ENCODE measurements at places on chromosomes 5 and 9.
A peak's percentile ranks its signal among the peaks of the same experiment; 100 is the strongest.

- DNase-seq, result peak; percentile 38
Measured at GRCh38 chr9:113381909-113382411, 5.2 kb upstream of the HDHD3 start.

DNA sequence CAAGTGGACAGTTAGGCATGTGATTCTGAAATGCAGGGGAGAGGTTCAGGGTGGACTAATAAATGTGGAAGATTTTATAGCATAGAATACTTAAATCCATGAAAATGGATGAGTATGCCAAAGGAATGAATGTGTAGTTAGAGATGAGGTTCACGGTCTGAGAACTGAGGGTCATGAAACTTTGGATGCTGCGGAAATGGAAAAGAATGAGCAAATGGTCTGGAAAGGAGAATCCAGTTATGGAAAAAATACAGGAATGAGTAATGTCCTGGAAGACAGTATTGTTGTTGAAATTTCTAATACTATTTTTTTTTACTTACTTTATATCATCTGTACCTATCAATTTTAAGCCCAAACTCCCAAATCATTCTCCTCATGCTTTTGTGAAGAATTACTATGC, 2369.4 kb downstream of the MAT2B start:
- DNase-seq, result no peak

DNA sequence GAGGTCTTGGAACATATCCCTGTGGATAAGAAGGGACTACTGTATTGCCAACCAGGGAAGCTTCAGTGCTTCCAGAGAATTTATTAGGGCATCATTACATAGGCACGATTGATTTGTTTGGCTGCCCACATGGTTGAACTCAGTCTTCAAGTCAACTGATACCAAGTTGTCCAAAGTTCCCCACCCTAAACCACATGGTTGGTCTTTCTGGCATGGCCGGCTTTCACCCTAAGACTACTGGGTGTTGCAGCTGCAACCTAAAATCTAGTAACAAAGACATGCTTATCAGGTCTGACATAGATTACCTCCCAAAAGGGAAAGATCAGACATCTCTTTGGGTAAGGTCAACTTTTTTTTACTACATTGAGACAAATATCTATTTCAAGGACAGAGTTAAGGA, 37.0 kb downstream of the FAF2 start:
- DNase-seq, result no peak

- DNase-seq, result peak; percentile 91
Measured at GRCh38 chr5:150081541-150082283, 4.6 kb downstream of the CSF1R start.

DNA sequence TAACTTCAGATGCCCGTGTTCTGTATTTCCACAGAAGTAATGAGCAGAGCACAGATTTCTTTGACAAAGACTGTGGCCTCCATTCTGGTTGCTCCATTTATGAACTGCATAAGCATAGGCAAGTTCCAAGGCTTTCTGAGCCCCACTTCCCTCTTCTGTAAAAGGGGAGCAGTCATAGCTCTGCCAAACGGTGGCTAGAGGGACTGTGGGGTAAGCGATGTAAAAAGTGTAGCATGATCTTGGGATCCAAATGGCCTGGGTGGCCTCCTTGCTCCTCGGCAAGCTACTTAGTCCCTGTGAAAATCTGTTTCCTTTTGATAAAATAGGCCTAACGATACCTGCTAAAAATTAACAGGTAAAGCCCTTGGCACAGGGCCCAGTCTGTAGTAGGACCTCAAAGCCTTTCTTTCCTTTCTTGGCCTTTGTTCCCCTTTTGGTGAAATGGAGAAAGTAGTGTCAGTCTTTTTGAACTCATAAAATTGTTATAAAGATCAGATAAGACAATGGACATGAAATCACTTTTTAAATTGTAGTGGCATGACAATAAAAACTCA, 646.6 kb downstream of the ACTL7B start:
- DNase-seq, result no peak

DNA sequence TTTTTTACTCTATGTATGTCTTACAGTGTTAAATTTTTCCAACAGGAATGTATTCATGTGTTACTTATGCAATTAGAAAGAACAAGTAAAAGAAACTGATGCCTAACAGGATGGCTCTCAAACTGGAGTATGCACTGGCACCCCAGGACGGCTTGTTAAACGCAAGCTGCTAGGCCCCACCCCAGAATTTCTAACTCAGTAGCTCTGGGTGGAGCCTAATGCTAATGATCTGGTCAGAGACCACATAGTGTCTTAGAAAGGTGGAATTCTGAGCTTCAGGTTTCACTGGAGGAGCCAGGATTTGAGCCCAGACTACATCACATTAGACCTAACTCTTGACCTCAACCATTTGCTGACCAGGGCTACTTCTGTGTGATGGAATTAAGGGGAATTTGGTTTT, 34.4 kb downstream of the SHC3 start:
- DNase-seq, result no peak

DNA sequence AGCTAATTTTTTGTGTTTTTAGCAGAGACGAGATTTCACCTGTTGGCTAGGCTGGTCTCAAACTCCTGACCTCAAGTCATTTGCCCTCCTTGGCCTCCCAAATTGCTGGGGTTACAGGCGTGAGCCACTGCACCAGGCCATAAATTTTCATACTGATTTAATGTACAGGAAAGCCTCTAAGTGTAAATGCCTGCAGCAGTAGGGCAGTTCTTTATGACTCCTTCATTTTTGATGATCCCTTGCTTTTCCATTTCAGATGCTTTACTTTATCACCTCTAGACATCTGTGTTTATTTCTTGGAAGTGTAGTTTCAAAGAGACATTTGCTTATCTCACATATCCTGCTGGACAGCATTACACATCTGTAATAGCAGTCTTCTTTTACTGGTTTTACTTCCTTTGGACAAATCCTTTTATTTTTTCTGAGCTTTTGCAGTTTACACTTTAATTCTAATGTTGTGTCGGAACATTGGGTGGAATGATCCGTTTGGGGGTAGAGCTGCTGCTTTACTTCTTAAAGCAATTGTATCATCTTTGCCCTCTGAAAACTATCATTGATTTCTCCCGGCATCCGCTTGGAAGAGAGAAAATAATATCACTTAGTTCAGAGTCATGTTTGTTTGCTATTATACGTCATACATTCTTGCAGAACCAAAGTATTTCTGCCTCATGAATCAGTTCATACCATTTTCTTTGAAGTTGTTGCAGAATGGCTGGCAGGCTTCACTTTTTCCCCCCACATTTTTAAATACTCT, 36.0 kb downstream of the SCGB3A1 start:
- DNase-seq, result no peak

- no peak for DNase-seq
Measured at GRCh38 chr5:32779754-32780415, 68.8 kb downstream of the NPR3 start.

DNA sequence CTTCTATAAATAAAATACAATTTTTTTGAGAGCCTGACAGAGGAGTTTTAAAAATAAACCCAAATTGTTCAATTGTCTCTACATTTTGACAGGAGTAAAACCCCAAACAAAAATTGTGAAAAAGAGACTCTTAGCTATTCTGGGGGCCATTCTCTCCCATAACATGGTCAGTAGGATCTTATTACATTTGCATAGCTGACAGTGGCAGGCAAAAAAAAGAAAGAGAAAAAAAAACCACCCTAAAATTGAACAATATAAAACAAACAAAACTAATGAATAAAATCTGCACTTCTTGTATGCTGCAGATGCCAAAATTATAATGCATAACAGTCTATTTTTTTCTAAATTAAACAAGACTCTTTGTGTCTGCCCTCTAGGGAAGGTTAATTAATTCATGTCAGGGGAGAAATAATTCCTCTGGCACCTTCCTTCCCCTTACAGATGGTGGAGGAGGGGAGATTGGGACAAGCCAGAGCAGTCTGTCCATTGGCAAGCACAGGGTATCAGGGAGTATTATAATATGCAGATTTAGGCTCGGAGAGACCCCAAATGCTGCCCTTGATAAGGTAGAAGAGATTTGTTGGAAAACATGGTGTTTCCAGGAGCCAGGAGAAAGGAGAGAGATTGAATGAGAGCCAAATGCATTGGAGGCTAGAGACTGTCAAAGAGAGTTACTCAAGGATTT, 79.7 kb upstream of the CDH6 start:
- DNase-seq, result no peak

DNA sequence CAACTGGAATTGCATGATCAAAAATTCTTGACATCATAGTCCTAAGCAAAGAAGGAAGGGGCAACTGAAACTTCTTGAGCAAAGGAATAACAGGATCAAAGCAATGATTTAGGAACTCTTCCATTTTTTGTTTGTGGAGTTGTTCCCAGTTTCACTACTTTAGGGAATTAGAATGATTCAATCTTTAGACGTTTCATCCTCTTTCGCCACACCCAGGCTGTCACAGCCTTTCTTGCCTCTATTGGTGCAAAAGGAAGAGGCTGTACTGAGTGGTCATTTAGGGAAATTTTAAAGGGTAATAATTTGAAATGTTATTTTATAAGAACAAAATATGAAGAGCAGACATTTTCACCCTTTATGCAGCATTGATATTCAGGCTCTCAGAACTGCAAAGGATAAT, 1026.0 kb upstream of the ARRDC3 start:
- no peak for DNase-seq

DNA sequence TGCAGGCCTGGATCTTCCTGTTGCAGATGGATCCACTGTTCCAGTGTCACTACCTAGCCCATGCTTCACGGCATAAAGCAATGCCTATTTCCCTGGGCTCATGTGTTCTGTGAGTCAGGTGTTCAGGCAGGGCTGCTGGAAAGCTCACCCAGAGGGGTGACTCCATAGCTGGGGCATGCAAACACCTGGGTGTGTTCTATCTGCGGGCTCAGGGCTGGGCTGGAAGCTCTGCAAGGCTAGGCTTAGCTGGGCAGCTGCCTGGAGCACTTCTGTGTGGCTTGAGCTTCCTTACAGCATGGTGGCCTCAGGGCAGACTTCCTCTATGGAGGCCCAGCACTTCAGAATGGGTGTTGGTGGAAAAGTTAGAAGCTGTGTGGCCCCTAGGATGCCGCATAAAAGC, 139.9 kb downstream of the GADD45G start:
- DNase-seq, result no peak

DNA sequence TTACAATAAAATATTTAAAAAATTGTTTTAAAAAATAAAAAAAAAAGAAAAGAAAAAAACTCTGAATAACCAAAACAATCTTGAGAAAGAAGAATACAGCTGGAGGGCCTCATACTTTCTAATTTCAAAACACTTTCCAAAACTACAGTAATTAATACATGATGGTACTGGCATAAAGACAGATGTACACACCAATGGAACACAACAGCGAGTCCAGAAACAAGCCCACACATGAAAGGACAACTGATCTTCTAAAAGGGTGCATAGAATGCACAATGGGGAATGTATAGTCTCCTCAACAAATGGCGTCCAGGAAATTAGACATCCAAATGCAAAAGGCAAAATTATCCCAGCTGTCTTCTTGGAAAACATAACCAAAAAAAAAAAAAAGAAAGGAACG, 99.6 kb downstream of the LURAP1L start:
- DNase-seq, result no peak

GRCh38 chr5:169423580-169424278, 122.8 kb upstream of the SLIT3 start:
- no peak for DNase-seq

DNA sequence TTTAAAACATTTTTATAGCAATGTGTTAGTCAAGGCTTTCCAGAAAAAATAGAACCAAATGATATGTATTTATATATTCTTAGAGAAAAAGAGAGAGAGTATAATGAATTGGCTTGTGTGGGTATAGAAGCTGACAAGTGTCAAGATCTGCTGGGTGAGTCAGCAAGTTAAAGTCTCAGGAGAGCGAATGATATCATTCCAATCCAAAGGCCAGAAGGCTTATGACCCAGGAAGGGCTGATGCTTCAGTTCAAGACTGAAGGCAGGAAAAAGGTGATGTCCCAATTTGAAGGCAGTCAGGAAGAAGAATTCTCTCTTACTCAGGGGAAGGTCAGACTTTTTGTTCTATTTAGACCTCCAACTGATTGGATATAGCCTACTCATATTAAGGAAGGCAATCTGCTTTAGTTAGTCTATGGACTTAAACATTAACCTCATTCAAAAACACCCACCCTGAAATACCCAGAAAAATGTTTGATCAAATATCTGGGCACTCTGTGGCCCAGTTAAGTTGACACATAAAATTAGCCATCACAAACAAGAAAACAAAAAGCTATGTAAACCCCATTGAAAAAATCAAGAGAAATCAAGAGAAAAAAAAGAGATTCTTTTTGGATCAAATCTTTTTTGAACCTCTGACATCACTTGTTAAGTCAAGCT, 189.6 kb downstream of the PIK3R1 start:
- DNase-seq, result no peak

- no peak for DNase-seq
Measured at GRCh38 chr5:98643569-98643968, 129.9 kb upstream of the RGMB start.

DNA sequence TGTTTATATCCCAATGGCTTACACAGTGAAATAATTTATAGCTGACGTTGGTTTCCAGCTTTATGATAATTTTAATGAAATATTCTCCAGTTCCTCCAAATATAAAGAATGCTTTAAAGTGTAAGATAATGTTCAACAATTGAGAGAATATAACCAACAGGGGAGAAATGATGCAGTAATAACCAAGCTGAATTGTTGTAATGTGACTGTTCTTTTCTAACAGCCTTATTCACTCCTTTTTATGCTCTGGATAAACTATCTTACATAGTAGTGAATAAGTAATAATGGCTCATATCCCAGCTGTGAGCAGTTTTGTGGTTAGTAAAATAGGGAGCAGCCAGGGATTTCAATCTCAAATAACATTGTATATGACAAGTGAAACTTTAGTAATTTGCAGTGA, 2348.7 kb upstream of the ACO1 start:
- no peak for DNase-seq

DNA sequence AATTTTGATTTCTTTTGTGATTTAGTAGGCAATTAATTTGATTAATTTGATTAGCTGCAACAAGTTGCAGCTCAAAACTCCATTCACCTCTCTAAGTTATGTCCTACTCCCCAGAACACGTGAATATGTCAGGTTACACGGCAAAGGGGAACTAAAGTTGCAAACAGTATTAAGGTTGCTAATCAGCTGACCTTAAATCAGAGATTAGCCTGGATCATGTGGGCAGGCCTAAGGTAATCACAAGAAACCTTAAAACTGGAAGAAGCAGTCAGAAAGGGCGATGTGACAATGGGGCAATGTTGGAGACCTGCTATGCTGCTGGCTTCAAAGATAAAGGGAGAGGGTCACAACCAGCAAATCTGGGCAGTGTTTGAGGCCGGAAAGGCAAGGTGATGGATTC, 47.3 kb upstream of the ANXA1 start:
- no peak for DNase-seq

DNA sequence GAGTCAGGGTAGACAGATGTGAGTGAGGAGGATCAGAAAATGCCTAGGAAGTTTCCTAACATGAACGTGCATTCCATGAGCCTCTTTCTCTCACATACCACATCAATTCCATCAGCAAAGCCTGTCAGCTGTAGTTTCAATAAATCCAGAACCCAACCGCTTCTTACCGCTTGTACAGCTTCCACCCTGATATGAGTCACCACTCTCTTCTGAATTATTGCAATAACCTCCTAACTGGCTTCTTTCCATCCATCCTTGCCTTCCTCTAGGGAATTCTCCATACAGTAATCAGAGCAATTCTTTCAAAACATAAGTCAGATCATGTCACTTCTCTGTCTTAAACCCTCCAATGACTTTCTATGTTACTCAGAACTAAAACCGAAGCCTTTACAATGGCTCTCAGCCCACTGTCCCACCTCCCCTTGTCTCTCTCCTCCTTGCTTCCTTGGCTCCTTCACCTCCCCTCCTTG, 8.1 kb upstream of the RAD23B start:
- no peak for DNase-seq

GRCh38 chr5:154868702-154869101, 10.3 kb downstream of the CNOT8 start:
- no peak for DNase-seq

- DNase-seq, result no peak
Measured at GRCh38 chr5:169831331-169831730, 149.0 kb downstream of the INSYN2B start.

Measured in upper lobe of right lung (tissue), 1 donor.